ENCODE measurements at places on chromosomes 16 and 17.

DNA sequence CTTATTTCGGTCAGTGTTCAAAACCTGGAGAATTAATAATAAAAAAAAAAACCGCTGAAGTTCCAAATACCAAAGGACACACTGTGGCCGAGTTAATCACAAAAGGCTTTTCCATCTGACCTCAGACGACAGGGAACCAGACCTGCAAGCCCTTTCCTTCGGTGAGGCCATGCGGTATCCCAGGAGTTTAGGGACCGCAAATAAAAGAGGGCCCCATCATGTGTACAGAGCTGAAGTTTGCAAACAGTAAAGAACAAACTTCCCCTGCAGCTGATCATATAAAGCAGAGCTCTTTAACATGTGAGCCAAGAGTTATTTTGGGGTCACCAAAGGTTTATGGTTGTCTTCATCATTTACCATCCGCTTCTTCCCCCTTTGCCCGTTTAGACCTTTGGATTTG, 33.0 kb upstream of the FOXJ1 start:
- DNase-seq: no peak

DNA sequence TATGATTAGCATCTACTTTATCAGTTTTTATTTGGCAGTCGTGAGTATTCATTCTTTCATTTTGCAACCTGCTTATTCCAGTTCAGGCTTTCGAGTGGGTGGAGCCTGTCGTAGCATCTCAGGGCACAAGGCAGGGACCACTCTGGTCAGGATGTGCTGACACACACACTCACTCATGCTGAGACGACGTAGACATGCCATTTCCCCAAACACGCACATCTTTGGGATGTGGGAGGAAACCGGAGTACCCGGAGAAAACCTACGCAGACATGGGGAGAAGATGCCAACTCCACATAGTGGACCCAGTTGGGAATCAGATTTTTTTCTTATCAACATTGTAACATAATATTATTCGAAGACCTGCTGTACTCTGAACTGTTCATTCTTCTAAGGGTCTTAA, 756.5 kb upstream of the RBFOX1 start:
- no peak for DNase-seq

DNA sequence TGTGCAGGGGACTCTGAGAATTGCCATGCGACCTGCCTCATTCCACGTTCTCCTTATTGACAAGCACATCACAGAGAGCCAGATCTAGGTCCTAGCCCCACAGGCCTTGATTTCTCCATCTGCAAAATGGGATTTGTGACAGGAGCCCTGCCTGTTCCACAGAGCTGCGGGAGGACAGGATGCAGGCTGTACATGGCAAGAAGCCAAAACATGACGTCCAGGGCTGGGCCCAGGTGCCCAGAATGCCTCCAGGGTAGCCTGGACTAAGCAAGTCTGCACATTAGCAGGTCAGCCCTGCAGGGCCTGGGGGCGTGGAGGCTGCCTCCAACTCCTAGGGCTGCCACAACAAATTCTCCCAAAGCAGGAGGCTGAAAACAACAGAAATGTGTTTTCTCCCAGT, 235.7 kb upstream of the SDK2 start:
- no peak for DNase-seq

DNA sequence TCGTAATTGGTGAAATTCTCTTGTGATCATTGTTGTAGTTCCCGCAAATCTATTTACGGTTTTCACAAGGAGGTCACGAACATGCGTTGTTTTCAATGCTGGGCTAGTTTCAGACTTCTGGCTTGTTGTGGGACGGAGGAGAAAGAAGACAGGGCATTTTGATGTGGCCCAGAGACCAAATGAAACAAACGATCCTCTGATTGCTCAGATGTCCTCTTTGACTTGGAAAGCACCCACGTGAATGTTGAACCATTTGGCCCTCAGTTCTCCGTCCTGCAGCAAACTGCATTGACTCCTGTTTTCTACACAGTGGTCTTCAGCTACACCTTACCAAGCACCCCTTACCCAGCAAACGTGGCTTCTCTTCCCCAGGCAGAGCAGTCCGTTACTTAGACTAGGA, 391.0 kb downstream of the WWOX start:
- no peak for DNase-seq

Data from EH (cell line).